ENCODE measurements at places on chromosomes 6 and 20.

- DNase-seq: no peak
These were observed 126.9 kb downstream of the KCNQ5 start for GRCh38 chr6:72748759-72749158.

DNA sequence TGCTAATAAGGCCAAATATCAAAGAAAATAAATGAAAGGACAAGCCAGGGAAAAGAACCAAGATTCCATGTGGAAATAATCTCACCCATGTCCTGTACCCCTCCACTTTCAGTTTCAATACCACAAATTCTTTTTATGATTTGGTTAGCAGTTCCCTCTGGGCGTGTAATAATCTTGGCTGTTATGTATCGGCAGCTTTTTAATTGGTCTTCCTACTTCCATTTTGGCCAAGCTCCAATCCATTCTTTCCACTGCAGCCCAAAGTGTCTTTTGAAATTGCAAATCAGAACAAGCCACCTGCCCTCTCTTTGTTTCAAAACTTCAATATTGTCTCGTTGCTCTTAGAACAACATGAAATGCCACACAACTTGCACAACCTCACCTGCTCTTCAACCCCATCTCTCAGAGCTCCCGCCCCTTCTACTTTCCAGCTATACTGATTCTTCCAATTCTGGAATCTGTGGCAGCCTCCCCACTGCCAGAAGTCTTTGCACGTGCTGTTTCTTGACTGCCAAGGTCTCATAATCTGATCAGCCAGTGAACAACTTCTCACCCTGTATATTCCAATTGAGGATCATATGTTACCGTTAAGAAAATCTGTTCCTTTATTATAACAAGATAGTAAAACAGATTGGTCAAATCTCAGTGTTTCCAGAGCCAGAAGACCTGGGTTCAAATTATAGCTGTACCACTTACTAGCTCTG lies 354.5 kb downstream of the CBLN4 start:
- DNase-seq: no peak

- no peak for DNase-seq
These were observed 173.1 kb upstream of the ID4 start for GRCh38 chr6:19664050-19664449.

DNA sequence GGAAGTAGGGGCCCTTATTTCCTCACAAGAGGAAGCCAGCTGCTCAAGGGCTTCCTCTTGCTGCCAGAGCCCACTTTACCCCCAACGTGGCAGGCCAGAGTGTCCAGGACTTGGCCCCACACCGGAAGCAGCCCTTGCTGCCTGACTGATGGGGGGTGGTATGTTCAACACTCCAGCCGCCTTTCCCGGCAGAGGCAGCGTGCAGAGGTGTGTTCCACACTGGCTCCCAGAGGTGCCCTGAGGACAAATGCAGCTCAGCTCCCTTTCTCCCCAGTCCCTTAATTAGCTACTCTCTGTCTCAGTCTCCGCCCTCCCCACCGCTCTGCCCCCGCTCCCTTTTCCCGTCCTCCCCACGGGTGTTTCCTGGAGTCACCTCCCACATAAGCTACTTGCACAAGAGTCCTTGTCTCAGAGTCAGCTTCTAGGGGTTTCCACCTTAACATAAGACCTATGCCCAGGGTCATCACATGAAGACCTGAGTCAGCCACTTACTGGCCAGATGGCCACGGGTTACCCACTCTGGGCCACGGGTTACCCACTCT lies 61.7 kb upstream of the SHLD1 start:
- DNase-seq: peak; percentile 52

GRCh38 chr6:122388945-122389344 lies 10.5 kb upstream of the HSF2 start:
- DNase-seq: no peak

DNA sequence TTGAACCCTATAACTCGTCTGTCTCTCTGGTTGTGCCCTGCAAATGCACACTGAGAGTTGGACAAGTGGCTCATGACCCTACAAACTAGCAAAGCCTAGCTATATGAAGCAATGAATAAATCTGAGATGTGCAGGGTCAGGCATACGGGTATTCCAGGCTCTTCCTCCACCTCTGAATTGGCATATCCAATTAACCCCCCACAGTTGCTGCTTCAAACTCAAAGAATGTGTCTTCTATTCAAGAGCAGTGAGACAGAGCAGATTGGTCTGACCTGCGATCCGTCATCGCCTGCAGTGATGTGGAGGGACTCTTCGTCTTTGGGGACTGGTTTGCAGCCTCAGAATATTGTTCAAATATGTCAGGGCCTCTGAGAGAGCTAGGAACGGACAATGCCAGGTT lies 59.8 kb downstream of the LAMP5 start:
- no peak for DNase-seq

DNA sequence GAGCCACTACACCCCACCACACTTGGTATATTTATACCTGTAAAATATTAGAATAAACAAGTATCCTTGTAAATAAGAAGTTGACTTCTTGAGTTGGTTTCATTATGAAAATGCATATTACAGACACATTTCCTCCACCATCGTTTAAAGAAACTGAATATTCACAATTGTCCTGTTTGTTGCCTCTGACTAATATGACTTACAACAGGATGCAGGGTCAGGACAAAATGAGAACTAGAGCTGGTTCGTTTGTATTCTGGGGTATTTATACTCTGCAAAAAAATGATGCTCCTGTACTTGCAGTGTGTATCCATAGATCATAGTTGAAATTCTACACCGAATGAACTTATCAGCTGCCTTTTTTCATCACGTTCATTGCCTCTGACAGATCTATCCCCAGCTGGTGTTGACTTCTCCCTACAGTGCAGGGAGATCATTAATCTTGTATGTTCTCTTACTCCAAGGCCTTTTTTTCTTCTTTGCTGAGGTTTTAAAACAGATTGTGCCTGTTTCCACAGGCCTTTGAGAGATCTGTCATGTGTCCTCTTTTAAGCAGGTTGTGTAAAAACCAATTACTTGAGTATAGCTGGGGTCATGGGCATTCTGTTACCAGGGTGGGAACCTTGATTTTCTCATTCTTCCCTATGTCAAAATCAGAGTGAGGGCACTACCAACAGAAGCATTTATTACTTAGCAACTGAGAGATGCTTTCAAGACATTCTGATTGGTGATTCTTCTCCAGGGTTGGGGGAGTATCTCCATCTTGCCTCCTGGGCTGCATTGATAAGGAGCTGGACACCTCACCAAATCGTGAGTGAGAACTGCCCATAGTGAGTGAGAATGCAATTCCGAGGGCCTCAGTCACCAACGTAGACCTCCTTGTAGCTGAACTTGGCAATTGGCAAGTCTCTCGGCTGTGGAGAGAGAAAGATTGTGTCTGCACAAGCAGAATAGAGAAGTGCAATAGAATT lies 78.8 kb upstream of the CD83 start:
- no peak for DNase-seq
